Central memory CD4-positive, alpha-beta T cell (primary cell): ENCODE measurements at places on chromosomes 4 and X.
A peak's percentile ranks its signal among the peaks of the same experiment; 100 is the strongest.

GRCh38 chr4:100838286-100838685 is 320.5 kb upstream of the EMCN start:
- no peak for DNase-seq

DNA sequence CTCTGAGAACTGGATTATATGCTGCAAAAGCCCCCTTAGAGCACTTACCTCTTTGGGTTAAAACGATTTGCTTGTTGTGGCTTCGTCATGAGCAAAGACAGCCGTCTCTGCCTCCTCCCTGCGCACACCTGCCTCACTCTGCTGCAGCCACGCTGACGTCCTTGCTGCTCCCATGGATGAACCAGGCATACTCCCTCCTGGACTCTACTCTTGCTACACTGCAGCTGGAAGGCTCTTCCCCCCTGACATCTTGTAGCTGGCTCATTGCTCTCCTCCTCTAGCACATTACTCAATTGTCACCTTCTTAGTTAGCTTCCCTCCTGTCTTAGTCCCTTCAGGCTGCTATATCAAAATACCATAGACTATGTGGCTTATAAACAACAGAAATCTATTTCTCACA is 59.3 kb downstream of the FAM114A1 start:
- no peak for DNase-seq

DNA sequence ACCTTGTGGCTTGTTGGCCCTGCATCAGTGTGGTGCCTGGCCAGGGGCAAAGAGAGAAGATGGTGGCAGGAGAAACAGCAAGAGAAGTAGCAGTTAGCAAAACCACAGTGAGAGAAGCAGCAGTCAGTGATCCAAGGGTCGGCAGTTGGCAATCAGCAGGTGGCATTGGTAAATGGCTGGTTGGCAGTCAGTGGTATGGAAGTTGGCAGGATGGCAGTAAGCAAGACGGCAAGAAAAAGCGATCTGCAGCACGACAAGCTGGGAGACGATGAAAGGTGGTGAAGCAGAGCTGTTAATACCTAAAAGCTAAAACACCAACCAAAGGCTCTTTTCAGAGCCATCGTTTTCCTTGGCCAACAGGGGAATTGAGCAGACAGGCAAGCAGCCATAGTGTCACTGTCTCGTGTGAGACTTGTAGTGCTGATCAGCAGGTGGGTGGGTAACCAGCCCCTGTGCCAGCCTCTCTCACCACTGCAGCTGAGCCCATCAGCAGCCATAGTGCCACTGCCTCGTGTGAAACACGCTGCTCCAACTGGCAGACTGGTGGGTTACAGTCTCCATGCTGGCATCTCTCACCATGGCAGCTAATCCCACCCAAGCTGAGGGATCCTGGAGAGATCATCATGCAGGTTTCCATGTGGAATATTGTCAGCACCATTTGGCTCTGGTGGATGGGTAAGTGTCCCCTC is 2078.4 kb downstream of the PCDH7 start:
- no peak for DNase-seq

GRCh38 chr4:2824836-2825381 is 18.7 kb upstream of the ADD1 start:
- DNase-seq: no peak

DNA sequence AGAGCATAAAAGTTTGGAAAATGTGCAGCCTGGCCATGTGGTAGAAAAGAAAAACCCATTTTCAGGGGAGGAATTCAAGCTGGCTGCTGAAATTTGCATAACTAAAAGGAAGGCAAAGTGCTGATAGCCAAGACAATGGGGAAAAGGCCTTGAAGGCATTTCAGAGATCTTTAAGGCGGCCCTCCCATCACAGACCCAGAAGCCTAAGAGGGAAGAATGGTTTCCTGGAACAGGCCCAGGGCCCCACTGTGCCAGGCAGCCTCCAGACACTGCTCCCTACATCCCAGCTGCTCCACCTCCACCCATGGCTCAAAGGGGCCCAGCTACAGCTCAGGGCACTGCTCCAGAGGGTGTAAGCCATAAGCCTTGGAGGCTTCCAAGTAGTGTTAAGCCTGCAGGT is 158.0 kb upstream of the PRDX4 start:
- no peak for DNase-seq

DNA sequence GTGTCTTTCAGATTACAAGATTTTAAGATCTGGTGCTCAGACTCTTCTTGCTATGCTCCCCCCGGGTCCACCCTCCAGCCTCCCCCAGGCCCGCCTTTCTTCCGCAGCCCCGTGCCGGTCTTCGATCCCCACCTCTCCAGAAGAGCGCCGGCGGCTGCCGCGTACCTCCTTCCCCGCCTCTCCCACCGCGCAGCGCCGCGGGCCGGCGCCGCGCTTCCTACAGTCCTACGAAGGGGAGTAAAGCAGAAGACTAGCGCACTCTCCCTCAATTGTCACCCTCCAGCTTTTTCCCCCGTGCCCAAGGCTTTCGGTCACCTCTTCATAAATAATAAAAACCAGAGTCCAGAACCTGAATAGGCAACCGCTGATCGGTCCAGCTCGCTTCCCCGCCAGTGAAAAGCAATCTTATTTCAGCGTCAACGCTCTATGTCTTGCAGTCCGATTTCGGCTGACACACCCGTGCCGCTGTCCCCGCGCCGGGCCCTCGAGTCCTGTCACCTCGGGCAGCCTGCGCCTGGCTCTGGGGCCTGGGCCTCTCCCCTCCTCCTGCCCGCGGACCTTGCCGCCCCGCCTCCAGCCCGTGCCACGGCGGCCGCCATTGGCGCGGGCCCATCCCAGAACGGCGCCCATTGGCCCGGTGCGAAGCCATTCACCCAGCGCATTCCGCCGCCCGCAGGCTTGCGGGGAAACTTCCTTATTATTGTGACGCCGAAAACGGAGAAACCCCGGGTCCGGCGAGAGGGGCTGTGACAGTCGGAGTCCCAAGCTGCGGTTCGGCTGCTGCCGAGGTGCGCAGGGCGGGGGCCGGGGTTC is at the start of gene HERC3:
HERC3 (plus strand) TSS at position 694 of the 813 bp plus-strand sequence. CDS start 13,344 bp downstream, outside the sequence.
- DNase-seq: peak; percentile 91

DNA sequence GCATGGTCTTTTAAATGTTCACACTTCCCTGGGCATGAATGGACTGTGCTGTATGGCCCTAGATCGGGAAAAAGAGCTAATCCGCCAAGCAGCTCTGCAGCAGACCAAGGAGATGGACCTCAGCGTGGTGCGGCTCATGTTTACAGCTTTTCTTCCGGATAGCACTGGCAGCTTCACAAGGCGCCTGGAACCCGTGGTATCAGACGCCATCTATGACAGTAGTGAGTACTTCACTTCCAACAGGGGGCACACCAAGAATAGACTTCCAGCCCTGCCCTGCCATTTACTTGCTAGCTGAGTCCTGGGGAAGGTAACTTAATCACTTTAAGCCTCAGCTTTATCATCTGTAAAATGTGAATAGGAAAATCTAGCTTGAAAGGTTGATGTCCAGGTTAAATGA is 77.7 kb downstream of the NFKB1 start:
- DNase-seq: no peak

DNA sequence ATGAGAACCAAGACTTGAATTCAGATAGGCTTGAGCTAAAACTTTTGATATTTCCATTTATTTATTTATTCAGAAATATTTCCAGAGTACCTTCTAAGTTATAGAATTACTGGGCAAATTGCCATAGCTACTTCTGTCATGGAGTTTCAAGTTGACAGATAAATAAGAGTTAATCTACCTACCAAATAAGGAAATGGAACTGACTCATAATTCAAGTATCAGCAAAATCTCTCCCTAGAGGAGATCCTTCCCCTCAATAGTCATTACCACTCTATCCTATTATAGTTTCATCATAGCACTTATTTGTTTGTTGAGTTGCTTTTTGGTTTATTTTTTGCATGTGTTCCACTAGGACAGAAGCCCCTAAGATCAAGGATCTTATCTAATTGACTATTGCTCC is 48.8 kb upstream of the CCSER1 start:
- DNase-seq: no peak

DNA sequence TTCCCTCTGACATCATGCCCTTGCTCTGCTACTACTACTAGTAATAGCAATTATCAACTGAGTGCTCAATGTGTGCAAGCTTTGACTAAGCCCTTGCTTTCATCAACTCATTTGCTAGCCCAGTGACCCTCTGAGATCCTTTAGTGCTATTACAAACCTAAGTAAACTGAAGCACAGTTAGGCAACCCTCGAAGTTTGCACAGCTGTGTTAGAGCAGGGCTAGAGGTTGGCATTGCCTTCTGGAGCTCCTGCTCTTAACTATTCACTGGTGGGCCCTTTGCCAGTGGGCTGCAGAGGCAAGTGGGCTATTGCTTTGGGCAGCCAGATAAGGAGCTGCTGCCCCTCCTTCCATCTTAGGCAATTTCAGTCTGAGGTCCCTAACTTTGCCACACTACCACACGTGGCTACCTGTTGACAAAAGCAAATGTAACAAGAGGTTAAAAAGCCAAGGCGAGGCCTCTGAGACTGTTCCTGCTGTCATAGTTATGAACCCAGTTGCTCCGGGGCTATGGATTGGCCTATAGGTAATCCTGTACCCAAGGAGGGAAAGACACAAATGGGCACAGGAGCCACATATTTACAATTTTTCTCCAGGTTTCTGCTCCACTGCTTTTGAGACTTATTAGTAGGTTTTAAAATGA is 41.5 kb upstream of the ANKRD50 start:
- DNase-seq: no peak

GRCh38 chrX:92231391-92231790 is 452.2 kb downstream of the PCDH11X start:
- no peak for DNase-seq

DNA sequence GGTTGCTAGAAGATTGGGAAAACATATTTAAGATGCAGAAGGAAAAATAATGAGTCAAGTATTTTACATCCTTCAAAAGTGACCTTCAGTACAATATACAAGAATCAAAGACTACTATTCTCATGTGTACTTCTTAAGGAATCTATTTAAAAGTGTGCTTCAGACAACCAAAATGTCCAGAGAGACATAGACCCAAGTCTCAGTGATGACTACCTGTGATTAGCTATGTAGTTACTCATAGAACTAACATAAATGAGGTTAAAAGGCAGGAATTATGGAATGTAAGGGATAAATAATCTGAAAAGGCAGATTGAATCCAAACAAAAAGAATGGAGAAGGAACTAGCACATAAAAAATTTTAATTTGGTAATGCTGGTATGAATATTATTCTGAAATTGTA is 634.7 kb upstream of the FAM241A start:
- DNase-seq: no peak

DNA sequence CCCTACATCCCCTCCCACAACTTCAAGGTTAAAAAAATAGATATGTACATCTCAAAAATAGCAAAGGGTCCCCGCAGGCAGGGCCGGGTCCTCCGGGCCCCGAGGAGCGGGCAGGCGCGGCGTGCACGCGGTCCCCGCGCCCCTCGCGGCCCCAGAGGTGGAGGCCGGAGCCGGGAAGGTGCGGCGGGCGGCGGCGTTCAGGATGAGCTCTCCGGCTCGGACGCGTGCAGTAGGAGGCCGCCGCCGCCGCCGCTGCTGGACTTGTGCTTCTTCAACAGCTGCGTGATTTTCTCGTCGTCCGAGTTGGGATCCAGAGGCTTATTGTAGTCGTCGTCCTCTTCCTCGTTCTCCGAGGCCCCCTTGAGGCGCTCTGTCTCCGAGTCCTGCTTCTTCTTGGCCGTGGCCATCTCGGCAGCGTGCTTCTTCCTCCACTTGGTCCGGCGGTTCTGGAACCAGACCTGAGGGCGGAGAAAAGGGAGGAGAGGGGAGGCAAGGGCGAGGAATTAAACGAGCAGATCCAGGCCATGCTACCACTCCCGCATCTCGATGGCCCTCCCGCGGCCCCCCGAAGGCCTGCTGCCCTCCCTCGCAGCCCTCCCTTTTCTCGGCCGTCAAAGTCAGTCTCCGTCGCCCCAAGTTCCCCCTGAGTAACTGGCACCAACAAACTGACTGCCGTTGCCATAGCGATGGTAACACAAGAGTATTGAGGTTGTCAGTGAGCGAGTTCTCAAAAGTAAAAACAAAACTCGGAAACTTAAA is 5.8 kb downstream of the NKX6-1 start:
- no peak for DNase-seq

GRCh38 chrX:153935326-153935851 is 552 bp upstream of the NAA10 start:
- no peak for DNase-seq
